Central memory CD8-positive, alpha-beta T cell (primary cell): ENCODE measurements at places on chromosomes 6 and 20.

DNA sequence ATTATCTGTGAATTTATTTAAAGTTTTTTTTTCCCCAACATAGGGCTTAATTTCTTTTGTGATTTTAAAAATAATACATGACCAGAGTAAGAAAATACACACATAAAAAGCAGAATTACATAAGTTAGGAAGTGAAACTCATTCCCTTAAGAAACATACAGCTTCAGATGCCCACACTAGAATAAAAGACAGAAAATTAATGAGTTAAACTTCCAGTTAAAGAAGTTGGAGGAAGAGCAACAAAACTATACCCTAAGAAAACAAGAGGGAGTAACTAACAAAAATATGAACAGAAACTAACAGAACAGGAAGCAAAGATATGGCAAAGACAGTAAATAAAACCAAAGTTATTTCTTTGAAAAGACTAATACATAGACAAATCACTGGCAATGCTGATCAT, 107.6 kb upstream of the CEP85L start:
- H3K36me3 ChIP-seq: no peaks in the 10 kb centered on the region
- no peak for DNase-seq
- no peaks in the 10 kb centered on the region for H3K4me1 ChIP-seq
- no peak overlapping the region for H3K4me3 ChIP-seq
- H3K27ac ChIP-seq: no peak overlapping the region
- H3K27me3 ChIP-seq: peaks cover 18% of the 10 kb centered on the region

GRCh38 chr20:45189067-45189609, 14.4 kb downstream of the PI3 start:
- H3K27me3 ChIP-seq: peaks cover 26% of the 10 kb centered on the region
- no peak overlapping the region for H3K4me3 ChIP-seq
- DNase-seq: no peak
- H3K4me1 ChIP-seq: no peaks in the 10 kb centered on the region

- H3K36me3 ChIP-seq: peaks cover 3% of the 10 kb centered on the region
- no peak overlapping the region for H3K27ac ChIP-seq
- DNase-seq: no peak
- peaks cover 35% of the 10 kb centered on the region for H3K27me3 ChIP-seq
Measured at GRCh38 chr6:167397712-167398111, 72.8 kb downstream of the TTLL2 start.

GRCh38 chr6:67766057-67766456, 869.0 kb upstream of the ADGRB3 start:
- no peak overlapping the region for H3K27ac ChIP-seq
- H3K27me3 ChIP-seq: no peaks in the 10 kb centered on the region
- H3K36me3 ChIP-seq: no peaks in the 10 kb centered on the region
- no peak for DNase-seq
- H3K4me1 ChIP-seq: no peaks in the 10 kb centered on the region

- peaks cover 6% of the 10 kb centered on the region for H3K36me3 ChIP-seq
Measured at GRCh38 chr6:41687501-41688175, 47.8 kb downstream of the TFEB start.
